ENCODE measurements at places on chromosomes 2 and 18. TPM values are rescaled to one million over a fixed set of nuclear protein-coding genes. Genes with fewer than 3 reads are reported as not detected.
A peak's percentile ranks its signal among the peaks of the same experiment; 100 is the strongest.

- H3K27ac ChIP-seq = no peak overlapping the region
- DNase-seq = no peak
- H3K4me3 ChIP-seq = no peak overlapping the region
- no peaks in the 10 kb centered on the region for H3K36me3 ChIP-seq
Measured at GRCh38 chr2:168999668-169000213, 31.4 kb downstream of the ABCB11 start.

DNA sequence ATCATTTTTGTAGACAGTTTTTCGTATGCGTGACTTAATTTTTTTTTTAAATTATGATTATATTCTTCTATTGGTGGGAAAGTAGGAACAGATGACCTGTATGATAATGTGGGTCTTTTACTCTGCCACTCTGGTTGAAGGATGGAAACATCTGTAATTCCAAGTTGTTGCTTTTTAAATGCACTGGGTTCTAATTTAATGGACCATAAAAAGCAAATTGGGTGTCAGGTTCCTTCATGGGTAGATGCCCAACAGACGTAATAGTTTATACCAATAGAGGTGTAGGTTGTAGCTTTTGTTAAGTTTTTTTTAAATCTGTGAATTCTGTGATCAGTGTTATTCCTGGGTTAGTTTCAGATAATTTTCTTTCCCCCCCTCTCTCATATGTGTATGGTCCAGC lies 117.6 kb downstream of the MAP4K4 start:
- H3K4me1 ChIP-seq = peaks cover 77% of the 10 kb centered on the region
- DNase-seq = no peak
- H3K4me3 ChIP-seq = no peak overlapping the region
- H3K27ac ChIP-seq = no peak overlapping the region

- DNase-seq = no peak
- no peaks in the 10 kb centered on the region for H3K36me3 ChIP-seq
- no peak overlapping the region for H3K4me3 ChIP-seq
- no peaks in the 10 kb centered on the region for H3K27me3 ChIP-seq
- no peaks in the 10 kb centered on the region for H3K4me1 ChIP-seq
Measured at GRCh38 chr18:68991286-68991685, 193.4 kb downstream of the CCDC102B start.

GRCh38 chr2:109503191-109503590 lies 110.6 kb downstream of the SEPTIN10 start:
- H3K4me3 ChIP-seq = no peak overlapping the region
- H3K27me3 ChIP-seq = peaks cover 4% of the 10 kb centered on the region
- H3K27ac ChIP-seq = no peak overlapping the region
- no peaks in the 10 kb centered on the region for H3K4me1 ChIP-seq
- DNase-seq = no peak

DNA sequence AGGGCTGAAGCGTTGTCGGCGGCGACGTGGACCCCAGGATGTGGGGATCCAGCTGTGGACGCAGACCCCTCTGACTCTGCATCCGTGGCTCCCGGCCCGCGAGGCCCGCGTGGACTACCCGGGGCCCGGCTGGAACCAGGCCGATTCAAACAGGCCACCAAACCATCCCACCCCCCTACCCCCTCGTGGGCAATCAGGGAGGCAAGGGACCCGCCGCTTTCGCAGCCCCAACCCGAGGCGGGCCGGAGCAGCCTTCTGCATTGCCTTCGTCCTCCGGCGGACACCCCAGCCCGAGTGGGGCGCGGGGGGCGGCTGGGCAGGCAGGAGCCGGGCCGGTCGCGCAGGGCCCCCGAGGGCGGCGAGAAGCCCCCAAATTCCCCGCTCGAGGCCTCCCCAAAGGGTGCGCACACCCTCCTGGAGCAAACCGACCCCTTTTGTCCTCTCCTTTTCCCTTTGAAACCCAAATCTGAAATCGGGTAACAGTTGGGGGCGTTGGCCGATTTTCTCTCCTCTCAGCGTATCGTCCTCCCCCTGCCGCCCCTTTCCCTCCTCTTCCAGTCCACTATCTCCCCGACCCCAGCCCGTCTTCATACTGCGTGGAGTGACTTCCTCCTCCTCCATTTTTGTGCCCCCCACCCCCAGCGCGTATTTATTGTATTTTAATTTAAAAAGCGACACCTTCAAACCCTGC lies 7.4 kb downstream of the SP9 start:
- DNase-seq = no peak
- no peak overlapping the region for H3K27ac ChIP-seq
- H3K4me3 ChIP-seq = peak overlapping the region; percentile 48

- no peak overlapping the region for H3K27ac ChIP-seq
- DNase-seq = no peak
- no peak overlapping the region for H3K4me3 ChIP-seq
- H3K4me1 ChIP-seq = no peaks in the 10 kb centered on the region
- no peaks in the 10 kb centered on the region for H3K27me3 ChIP-seq
Measured at GRCh38 chr2:160603771-160604510, 110.3 kb upstream of the RBMS1 start.

GRCh38 chr2:226578373-226578772 lies 221.2 kb downstream of the IRS1 start:
- H3K4me3 ChIP-seq = no peak overlapping the region
- no peak overlapping the region for H3K27ac ChIP-seq
- H3K27me3 ChIP-seq = no peaks in the 10 kb centered on the region

Gene SCTR
- not detected for total RNA-seq

- no peak for DNase-seq
- no peaks in the 10 kb centered on the region for H3K36me3 ChIP-seq
- H3K4me3 ChIP-seq = no peak overlapping the region
Measured at GRCh38 chr2:166671801-166672200, 177.8 kb upstream of the SCN7A start.

GRCh38 chr2:187169864-187170263 lies 278.2 kb downstream of the CALCRL start:
- H3K27ac ChIP-seq = no peak overlapping the region
- no peak overlapping the region for H3K4me3 ChIP-seq
- H3K36me3 ChIP-seq = no peaks in the 10 kb centered on the region
- DNase-seq = no peak
- no peaks in the 10 kb centered on the region for H3K4me1 ChIP-seq

DNA sequence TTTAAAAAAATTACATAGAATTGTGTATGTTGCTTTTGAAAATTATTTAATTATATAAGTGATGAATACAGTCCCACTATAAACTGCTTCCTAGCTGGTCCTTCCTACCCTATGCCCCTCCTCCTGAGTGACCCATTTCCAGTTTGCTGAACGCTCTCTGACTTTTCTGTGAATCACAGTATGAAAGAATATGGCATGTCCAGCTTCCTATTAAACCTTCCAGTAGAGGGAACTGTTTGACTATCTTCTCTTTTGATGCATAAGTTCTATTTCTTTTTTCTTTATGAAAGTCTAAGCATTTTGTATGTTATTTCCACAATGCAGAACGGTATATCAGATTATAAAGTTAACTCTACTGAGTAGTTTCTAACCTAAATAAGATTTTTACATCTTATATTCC lies 41.3 kb downstream of the PSMG2 start:
- no peak overlapping the region for H3K4me3 ChIP-seq
- H3K27me3 ChIP-seq = no peaks in the 10 kb centered on the region
- peak; percentile 64 for DNase-seq
- no peaks in the 10 kb centered on the region for H3K36me3 ChIP-seq

Gene NDUFV2
- 369 TPM for total RNA-seq

GRCh38 chr2:113894156-113894743 lies 4.4 kb downstream of the ACTR3 start:
- H3K27ac ChIP-seq = peak overlapping the region; percentile 69
- H3K27me3 ChIP-seq = no peaks in the 10 kb centered on the region
- H3K4me3 ChIP-seq = peak overlapping the region; percentile 29
- H3K36me3 ChIP-seq = 0 out of 3 replicates have a peak, but pooled peaks cover 4% of the 10 kb centered on the region

GRCh38 chr2:23591111-23591510 lies 206.1 kb downstream of the KLHL29 start:
- H3K27me3 ChIP-seq = peaks cover 7% of the 10 kb centered on the region
- H3K4me1 ChIP-seq = no peaks in the 10 kb centered on the region
- H3K4me3 ChIP-seq = no peak overlapping the region
- no peak for DNase-seq
- H3K36me3 ChIP-seq = no peaks in the 10 kb centered on the region
- H3K27ac ChIP-seq = no peak overlapping the region

Gene SERPINB12
- not detected for total RNA-seq

Gene FAHD2A
- 48.4 TPM for total RNA-seq

Gene ABCG5
- total RNA-seq = 5.8 TPM

GRCh38 chr2:12556762-12557161 lies 160.0 kb upstream of the TRIB2 start:
- no peaks in the 10 kb centered on the region for H3K27me3 ChIP-seq
- H3K27ac ChIP-seq = no peak overlapping the region
- DNase-seq = no peak
- no peak overlapping the region for H3K4me3 ChIP-seq
- H3K36me3 ChIP-seq = no peaks in the 10 kb centered on the region

Gene SLC9A4
- not detected for total RNA-seq

DNA sequence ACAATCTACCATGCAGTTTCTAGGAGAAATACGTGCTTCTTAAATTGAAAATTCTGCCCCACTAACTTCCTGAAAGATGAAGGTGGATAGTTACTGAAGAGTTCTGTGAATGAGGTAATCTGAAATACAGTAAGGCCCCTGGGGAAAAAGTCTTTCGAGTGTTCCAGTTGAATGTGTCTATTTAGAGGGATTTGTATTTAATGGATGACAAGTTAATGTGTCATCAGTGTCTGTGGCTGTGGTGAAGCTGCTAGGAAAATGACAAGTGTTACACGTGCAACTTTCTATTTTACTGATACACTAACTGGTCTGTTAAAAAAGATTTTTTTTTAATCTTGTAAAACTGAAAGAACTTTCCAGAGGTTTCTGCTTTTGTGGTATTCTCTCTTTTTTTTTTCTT lies 384.6 kb downstream of the STK39 start:
- no peak for DNase-seq
- H3K27ac ChIP-seq = no peak overlapping the region
- no peaks in the 10 kb centered on the region for H3K36me3 ChIP-seq
- no peaks in the 10 kb centered on the region for H3K27me3 ChIP-seq
- no peak overlapping the region for H3K4me3 ChIP-seq

Gene SPATA3
- total RNA-seq = not detected

DNA sequence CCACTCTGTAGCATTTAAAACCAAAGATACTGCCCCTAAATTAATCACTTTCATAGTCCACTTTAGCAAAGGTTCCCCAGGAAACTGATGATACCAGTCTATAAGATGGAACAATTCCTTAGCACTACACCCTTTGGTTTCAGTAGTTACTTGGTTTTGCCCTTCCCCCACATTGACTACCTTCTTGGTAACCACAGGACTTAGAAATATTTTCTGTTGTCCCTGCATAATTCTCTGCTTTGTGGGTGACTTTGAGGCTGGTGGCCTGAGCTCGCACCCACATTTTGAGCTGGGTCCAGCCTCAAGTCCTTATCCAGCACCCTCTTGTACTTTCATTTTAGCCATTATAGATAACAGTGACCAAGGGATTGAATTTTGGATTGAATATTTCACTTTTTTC lies 23.1 kb downstream of the ELP2 start:
- peaks cover 23% of the 10 kb centered on the region for H3K4me1 ChIP-seq
- no peak overlapping the region for H3K4me3 ChIP-seq
- H3K36me3 ChIP-seq = peaks cover 18% of the 10 kb centered on the region
- no peak for DNase-seq

DNA sequence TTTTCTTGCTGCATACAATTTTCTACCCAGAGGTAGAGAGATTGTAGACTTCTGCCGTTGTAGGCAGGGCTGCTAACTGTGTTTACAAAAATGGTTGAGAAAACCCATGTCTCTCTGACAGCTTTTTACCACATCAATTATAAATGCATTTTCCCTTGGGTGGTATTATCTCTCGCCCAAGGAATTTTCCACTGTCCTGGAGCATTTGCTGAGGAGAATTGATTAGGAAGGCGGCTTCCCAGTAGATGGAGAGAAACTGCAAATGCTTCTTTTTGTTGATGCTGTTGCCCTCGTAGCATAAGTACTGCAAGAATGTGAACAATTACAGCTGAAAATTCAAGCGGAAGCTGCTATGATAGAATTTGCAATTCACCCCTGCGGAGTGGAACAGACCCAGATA lies 1007.7 kb upstream of the KLHL29 start:
- H3K27ac ChIP-seq = no peak overlapping the region
- no peaks in the 10 kb centered on the region for H3K36me3 ChIP-seq
- DNase-seq = no peak
- H3K4me3 ChIP-seq = no peak overlapping the region
- H3K4me1 ChIP-seq = no peaks in the 10 kb centered on the region

Gene CPS1
- 44.9 TPM for total RNA-seq

- no peak overlapping the region for H3K27ac ChIP-seq
- no peak overlapping the region for H3K4me3 ChIP-seq
- no peaks in the 10 kb centered on the region for H3K36me3 ChIP-seq
- H3K4me1 ChIP-seq = peaks cover 17% of the 10 kb centered on the region
- no peaks in the 10 kb centered on the region for H3K27me3 ChIP-seq
Measured at GRCh38 chr2:105581555-105581944, 163.2 kb upstream of the NCK2 start.
